ENCODE measurements at places on chromosomes 7 and 10.

DNA sequence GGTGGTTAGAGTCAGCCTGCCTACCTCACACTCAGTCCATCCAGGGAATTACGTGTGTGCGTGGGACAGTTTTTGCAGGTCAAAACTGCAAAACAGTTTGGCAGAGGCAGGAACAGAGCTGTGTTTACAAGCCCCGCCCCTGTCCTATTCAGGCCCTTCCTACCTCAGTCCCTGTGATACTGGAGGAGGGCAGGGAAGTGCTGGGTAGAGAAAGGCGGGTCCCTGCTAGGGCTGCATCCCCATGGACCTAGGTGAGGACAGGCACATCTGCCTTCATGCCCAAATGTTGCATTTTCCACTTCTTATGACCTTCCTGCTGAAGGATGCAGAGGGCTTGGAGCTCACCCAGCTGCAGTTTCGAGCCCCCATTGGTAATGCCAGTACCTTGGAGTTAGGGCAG lies 25.1 kb downstream of the SBDS start:
- no peak for DNase-seq

GRCh38 chr7:142685877-142686508 lies 63.3 kb upstream of the PRSS1 start:
- no peak for DNase-seq

DNA sequence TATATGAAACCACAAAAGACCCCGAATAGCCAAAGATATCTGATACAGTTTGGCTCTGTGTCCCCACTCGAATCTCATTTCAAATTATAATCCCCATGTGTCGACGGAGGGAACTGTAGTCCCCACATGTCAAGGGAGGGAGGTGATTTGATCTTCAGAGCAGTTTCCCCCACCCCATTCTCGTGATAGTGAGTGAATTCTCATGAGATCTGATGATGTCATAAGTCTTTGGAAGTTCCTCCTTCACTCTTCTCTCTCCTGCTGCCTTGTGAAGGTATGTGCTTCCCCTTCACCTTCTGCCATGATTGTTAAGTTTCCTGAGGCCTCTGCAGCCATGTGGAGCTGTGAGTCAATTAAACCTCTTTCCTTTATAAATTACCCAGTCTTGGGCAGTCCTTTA lies 13.0 kb downstream of the ELAPOR2 start:
- DNase-seq: no peak

DNA sequence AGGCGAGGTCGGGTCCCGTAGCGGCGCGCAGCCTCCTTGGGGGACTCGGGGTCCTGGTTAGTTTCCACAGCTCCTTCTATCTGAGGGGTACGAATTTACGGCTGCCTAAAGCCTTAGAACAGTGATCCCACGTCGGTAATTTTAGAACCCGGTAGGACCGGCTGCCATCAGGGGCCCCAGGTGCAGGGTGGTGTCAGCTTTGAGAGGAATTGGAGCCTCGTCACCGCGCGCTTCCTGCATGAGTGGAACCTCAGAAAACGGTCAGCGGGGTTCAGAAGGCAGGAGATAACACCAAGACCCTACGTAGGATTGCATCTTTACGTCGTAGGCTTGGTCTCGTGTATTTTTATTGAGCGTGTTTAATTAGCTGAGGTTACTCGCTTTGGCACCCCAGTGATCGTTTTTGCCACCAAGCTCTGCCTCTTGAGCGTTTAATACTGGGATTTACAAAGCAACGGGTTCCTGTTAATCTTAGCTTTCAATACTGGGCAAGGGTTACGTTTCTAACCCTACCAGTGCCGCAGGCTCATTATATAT lies 443 bp downstream of the RNF32 start:
- DNase-seq: no peak

DNA sequence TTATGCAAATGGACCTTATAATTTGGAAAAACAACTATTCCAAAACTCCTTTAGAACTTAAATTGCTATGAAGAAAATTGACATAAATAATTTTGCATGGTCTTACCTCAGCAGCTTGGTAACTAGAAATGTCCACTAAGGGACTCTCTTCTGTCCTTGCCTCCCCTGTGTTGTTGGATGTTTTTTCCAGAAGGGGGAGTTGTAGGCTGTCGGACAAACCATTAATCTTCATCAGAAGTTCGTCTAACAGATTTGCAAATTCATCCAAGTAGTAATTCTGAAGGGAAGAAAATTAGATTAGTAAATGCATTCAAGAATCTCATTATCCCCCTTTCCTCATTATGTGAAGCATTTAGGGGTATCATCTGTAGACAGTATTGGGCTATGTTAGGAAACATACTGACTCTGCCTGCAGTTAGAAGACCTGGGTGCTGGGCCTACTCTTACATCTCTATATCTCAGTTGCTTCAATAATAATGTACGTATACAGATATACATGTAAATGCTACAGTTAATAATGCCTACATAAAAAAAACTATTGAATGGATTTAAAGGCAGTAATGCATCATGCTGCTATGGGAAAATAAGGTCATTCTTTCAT lies 155.6 kb downstream of the PKD1L1 start:
- DNase-seq: no peak

DNA sequence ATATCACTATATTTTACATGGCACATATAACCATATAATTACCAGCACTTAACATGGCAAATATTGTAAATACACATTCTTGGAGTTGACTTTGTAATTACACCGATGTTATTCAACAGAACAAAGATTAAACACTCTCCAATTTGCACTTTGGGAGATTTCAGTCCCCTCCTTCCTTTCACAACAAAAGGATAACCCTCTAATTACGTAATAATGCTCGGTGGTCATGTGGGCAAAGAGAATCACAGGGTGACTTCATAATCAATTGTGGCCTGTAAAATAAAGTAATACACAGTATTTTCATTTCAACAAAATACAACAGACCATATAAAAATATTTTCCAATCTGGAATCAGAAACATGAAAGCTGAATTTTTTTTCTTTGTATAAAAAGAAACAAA lies 73.2 kb downstream of the RHOBTB1 start:
- no peak for DNase-seq

- no peak for DNase-seq
Measured at GRCh38 chr7:43634384-43634783, 51.5 kb downstream of the STK17A start.
